ENCODE measurements at places on chromosomes 4 and X.

DNA sequence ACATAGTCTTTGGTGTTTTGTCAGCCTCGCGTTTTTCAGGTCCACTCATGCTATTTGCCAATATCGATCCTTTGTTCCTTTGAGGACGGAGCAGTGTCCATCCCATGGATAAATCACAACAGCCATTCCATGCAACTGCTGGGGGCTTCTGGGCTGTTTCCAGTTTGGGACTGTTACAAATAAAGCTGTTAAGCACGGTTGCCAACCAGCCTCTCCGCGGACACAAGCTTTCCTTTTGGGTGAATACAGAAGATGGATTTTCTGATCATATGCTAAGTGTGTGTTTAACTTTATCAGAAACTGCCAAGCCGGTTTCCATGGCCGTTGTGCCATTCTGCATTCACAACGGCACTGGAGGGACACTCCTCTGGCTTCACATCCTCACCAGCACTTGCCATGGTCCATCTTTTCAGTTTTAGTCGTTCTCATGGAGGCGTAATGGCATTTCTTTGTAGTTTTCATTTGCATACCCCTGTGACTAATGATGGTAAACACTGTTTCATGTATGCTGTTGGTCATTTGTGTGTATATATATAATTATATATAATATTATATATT is 67.8 kb downstream of the ABLIM2 start:
- no peak for DNase-seq

GRCh38 chr4:4913147-4913561 is 53.7 kb downstream of the MSX1 start:
- DNase-seq: no peak

- DNase-seq: no peak
These were observed 665.5 kb downstream of the TLL1 start for GRCh38 chr4:166538491-166539005.

- DNase-seq: peak; percentile 10
These were observed 105.1 kb upstream of the ADGRL3 start for GRCh38 chr4:61094854-61095598.

- no peak for DNase-seq
These were observed 37.2 kb downstream of the TMEM47 start for GRCh38 chrX:34619920-34620319.

GRCh38 chrX:134371133-134371532 is 88.8 kb upstream of the HPRT1 start:
- DNase-seq: no peak

GRCh38 chr4:188377816-188378215 is 238.6 kb downstream of the TRIML1 start:
- DNase-seq: no peak

DNA sequence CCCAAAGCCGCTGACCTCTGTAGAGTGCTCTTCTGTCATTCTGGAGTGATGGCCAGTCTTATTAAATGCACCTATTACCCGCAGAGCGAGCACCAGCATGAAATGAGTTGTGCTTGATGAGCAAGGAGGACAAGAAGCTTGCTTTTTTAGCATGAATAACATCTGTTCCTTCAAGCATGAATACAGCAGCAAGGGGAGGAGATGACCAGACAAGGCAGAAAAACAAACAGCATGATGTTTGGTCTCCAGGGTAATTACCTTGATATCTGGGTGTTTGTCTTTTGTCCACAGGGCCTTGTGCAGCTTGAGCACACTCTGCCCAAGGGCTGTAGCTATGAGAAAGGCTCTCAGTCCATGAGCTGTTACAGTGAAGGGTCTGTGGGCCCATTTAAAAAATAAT is 324.8 kb upstream of the DDX53 start:
- DNase-seq: no peak

DNA sequence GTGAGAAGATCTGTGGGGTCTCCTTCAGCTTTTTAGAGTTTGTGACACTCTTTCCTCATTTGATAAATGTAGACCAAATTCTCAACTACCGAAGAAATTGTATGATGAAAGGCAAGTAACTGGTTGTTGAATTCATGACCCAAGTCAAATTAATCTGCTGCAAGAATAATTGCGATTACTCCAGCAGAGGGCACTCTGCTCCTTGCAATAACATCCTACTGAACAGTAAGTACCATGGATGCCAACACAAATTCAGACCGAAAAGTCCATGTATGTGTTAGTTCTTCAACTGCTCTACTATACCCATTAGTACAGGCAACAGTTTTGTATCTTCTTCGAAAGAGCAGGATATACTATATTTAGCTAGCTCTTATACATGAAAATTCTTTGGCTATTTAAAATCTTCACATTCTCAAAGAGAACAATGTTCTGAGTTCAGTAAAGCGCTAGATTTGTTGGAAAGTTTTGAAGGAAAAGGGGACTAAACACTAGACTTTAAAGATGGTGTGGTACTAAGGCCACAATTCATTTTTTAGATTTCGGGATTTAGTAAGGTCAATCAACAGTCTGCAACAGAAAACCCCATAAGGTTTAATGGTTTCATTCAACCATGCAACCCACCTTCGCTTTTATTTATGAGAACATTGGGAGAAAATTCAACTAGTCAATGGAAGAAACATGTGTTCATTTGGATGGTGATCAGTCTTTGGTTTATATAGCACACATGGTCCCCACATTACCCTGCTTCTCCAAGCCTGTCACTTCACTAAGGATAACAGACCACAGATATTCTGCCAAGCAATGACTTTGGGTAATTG is 105.4 kb upstream of the TBC1D9 start:
- DNase-seq: peak; percentile 54

GRCh38 chr4:45477311-45477733 is 646.5 kb downstream of the GABRG1 start:
- DNase-seq: no peak

- DNase-seq: no peak
These were observed 14.8 kb downstream of the HELT start for GRCh38 chr4:185033072-185033471.

DNA sequence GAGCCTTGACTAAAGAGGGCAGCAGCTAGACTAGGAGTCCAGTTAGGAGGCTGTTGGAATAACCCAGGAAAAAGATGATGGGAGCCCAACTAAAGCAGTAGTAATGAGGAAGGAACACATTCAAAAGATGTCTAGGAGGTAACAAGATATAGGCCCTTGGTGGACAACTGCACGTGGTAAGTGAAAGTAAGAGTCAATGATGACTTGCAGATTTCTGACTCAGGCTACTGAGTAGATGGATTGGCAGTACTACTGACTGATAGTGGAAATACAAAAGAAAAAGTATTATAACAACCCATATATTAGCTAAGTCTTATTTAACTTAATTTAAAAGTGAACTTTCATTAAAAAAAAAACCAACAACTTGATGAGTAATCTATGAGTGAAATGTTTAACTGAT is 74.0 kb downstream of the PAK3 start:
- DNase-seq: no peak

DNA sequence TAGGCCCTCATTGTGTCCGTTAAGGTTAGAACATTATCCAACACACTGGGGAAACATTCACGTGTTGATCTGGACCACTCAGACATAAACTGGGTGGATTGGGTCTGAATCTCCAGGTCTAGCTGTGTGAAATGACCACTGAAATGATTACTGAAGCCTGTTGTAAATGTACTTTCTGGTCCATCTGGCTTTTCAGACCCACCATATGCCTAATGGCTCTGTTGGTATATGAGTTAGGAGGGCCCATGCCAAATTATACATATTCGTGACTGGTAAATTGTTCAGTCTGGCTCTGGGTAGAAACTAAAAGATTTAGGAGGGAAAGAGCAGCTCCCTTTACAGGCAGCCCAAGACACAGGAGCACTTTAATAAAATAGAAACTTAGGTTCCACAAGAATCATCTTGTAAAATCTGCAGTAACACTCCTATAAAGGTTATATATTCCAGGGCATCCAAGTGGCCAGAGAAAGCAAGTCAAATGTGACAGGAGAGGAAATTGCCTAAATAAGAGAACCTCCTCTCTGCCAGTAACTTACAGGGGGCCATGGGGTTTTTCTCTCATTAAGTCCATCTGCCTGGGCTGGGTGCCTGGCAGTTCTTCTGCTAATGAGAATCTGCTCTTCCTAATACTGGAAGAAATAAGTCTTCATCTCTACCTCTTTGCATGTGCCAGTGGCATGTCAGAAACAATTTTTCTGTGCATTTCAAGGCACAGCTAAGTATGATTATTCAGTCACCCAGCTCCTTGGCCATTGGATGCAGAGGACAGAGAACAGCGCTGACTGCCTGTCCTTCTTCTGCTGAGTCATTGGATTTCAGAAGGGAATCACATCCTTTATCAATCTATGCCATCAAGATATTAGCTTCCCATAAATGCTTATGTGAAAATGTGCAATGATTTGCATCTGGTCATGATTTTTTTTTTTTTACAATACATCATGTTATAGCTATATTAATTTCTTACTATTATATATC is 112.6 kb downstream of the GLRA2 start:
- no peak for DNase-seq

DNA sequence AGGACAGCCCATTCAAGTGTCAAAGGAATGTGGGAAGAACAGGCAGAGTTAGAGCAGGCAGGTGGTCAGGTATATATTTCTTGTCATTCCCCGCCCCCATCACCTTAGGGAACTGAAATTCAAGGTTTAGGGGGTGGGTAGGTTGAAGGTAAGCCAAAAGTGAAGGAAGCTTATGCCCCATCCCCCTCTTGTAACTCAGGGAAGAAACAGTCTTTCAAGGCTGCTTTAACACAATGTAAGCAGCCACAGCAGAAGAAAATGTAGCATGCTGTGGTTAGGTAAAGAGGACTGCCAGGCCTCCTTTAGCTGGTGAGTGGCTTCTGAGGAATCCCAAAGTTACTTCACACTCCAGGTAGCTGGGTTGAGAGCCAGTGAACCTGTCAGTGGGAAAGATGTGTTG is 122.3 kb downstream of the RS1 start:
- no peak for DNase-seq

DNA sequence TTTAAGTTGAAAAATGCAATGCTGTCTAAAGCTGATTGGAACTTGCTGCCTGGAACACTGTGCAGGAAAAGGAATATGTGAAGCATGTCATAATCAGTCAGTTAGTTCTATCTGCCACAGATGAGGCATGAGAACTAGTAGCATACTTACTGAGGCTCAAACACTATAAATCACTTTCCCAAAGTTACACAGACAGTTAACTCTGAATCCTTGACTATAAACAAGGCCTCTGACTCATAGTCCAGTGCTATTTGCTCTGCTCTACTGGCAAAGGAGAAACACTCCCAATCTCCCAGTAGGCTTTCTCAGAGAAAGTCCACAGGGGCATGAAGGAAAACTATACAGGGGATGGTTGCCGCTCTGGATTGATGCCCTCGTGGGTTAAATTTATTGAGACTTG is 2078.4 kb upstream of the TENM3 start:
- DNase-seq: no peak

- no peak for DNase-seq
These were observed 138.9 kb upstream of the IL1RAPL2 start for GRCh38 chrX:104427073-104427472.

- DNase-seq: no peak
These were observed 761.8 kb downstream of the TRAM1L1 start for GRCh38 chr4:116323606-116324005.

GRCh38 chr4:149135062-149135461 is 680.6 kb downstream of the IQCM start:
- no peak for DNase-seq

- DNase-seq: no peak
These were observed 1.7 kb downstream of the KCNIP4 start for GRCh38 chr4:21946858-21947257.
